ENCODE measurements at places on chromosomes 3 and 15.

GRCh38 chr15:41957021-41957897 lies 15.1 kb downstream of the EHD4 start:
- no peak for DNase-seq

DNA sequence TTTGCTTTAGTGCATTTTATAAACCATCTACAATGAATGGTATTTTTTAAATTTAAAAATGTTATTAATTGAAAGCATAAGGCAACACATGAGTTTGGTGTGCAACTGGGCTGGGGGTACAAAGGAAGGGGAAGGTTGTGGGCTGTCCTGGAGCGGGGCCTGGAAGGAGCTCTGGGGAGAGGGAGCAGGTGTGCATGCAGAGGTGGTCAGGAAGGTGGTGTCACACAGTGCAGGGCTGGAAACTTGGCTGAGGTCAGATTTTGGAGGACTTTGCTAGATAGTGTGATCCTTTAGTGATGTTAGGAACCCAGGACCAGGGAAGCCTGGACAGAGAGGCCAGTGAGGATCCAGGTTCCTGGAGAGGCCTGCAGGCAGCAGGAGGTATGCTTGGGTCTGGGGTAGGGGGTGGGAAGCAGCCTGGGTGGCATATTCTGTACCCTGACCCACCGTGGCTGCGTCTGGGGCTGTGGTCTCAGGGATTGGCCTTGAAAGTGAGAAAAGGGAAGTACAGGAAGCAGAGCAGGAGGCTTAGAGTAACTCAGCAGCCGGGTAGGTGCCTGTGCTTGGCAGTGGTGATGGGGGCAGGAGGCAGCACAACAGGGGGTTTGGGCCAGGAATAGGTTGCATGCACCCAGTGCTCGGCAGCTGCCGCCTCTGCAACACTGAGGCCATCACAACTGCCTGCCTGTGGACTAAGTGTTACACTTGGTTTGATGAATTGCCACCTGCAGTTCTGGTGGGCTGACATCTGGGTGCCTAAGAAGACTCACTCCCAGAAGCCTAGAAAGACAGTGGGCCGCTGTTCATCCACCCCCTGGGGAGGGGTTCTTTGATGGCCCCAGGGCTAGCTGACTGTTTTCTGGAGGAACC lies 33.0 kb downstream of the KY start:
- no peak for DNase-seq

GRCh38 chr15:40282147-40282868 lies 556 bp downstream of the ANKRD63 start:
- DNase-seq, result peak; percentile 65

DNA sequence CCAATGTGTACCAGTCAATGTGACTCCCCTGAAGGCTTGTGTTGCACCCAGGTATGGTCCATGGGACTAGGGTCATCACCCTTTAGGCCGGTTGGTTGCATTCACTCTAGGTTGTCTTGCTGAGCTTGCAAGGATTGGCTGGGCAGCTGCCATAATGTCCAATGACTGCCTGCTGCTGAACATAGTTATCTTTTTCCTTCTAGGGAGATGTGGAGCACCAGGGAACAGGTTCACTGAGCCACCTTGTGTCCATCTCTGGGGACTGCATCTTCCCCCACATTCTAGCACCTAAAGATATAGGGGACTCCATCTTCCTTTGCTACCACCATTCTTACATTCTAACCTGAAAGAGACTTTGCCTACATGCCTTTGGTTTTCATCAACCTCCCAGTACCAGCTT lies 580.4 kb upstream of the TBL1XR1 start:
- DNase-seq, result peak; percentile 86

- peak; percentile 92 for DNase-seq
Observed at GRCh38 chr3:24164967-24165602, 220.0 kb downstream of the NR1D2 start.

- DNase-seq, result no peak
Observed at GRCh38 chr3:71219744-71220638, 363.5 kb downstream of the FOXP1 start.

- peak; percentile 51 for DNase-seq
Observed at GRCh38 chr3:72582211-72582878, 265.9 kb downstream of the SHQ1 start.

DNA sequence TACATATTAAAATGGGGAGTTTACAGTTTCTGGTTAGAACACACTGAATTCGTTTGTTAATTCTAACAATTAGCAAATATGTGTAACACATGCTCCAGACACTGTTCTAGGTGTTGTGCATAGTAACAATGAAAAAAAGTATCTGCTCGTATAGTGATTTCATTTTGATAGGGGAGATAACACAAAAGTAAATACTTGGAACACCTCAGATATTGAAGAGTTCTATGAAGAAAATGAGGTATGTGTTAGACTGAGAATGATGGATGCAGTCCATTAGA lies 6.8 kb upstream of the TMF1 start:
- no peak for DNase-seq

DNA sequence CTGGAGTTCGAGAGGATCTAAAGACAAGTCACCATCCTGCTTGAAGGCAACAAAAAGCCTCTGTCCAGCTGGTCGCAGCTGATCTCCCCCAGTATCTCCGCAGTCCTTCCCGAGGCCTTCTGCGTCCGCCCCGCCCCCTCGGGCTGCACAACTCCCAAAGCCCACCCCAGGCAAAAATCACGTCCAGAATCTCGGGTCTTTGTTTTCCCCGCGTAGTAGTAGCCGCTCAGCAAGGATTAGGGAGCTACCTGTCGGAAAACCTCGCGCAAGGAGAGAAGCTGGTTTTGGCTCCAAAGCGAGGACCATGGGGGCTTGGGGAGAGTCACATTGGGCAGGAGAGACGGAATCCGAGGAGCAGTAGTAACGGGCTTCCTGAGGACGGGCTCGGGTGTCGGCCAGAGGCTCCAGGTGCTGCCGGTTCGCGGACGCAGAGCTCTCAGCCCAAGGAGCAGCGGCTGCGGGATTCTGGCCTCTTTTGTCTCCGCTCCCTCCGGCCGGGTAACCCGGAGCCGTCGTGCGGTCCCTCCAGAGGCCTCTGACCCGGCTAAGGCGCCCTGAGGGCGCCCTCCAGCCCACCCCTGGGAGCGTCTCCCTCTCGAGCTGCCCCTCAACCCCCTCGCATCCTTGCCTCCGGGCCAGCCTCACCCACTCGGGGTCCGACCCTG lies 401 bp downstream of the ZSCAN29 start:
- peak; percentile 66 for DNase-seq

GRCh38 chr3:43732747-43733425 lies 42.1 kb downstream of the ABHD5 start:
- DNase-seq, result no peak

DNA sequence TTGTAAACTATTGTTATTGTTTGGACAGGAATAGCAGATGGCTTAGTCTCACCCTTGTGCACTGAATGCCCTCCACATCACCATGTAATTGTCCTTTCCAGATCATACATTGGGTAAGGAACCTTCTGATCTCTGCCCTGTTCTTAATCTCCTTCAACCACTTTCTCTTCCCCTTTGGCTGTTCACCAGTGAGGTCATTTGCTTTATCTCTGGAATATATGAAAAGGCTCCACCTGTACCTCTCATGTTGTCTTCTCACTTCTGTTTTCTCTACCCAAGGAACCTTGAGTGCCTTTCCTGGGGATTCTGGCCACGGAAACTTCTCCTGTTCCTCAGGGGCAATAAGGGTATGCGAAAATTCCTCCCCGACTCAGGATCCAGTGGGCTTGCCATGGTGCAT lies 28.5 kb downstream of the MCTP2 start:
- no peak for DNase-seq

DNA sequence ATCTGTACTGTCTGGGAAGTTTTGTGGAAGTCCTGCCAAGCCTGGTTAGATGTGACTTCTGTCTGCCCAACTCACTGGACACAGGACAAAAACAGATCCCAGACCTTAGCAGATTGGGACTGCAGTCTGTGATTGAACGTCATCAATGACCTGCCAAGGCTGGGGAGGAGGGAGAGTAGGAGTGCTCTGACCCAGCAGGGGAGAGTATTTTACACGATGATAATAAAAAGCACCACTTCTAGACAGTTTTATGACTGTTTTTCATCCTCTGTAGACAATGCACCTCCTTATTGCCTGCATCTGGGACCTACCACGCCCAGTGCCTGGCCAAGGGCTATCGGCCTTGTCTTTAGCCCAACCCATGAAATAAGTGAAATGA lies 102.3 kb upstream of the NR2E3 start:
- no peak for DNase-seq

DNA sequence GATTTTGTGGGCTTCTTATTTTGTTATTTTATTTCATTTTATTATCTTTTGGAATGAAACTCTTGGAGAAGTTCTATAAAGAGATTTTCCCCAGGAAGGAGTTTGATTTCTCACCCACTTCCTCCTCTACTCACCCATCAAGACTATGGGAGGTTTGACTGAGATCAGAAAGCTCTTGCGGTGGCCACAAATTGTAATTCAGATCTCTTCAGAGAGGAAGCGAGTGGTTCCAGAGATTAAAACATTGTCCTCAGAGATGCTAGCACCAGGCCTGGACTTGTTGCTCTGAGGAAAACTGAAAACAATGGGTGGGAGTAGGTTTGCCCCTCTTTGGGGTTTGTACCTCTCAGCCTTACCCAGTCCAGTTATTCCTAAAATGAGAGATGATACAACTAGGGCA lies 8.1 kb upstream of the MUC13 start:
- DNase-seq, result no peak

GRCh38 chr3:101898752-101899169 lies 49.4 kb downstream of the NFKBIZ start:
- DNase-seq, result no peak

DNA sequence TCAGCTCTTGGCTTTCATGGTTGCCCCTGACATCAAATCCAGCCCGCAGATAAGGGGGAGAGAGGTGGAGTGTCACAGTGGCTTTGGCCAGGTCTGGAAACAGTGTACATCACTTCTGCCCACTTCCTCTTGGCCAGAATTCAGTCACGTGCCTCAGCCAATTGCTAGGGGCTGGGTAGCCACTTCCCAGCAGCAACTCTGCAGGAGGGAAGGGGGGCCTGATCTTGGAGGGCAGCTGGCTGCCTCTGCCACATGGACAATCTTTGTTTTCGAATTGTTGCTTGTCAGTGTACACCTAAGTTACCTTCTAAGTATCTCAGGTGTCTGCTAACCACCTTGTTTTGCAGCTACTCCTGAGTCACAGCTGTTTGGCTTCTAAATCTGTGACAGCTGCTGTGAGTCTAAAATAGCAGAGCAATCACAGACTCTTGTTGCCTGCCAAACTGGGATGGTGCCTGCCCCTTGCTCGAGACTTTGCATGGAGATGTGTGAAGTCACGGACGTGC lies 41.0 kb upstream of the LIMD1 start:
- DNase-seq, result peak; percentile 32

DNA sequence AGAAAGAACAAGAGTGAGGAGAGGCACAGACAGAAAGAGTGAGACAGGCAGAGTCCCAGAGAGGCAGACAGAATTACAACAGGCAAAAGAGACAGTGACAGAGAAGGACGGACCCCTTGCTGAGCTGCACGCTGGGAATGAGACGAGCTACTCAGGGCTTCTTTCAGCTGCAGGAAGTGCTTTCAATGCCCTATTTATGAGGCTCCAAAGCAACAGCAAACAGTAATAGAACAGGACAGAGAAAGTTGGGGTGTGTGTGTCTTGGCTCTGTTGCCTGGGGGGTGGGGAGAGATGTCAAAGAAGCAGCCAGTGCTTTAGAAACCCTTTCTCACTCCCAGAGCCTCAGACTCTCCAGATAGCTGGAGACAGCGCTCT lies 502 bp upstream of the TIMP4 start:
- DNase-seq, result no peak

All from NCI-H82 (cell line).